T follicular helper cell (primary cell): ENCODE measurements at places on chromosomes 13 and 19.

- no peak for DNase-seq
Observed at GRCh38 chr13:32878163-32878562, 138.1 kb upstream of the KL start.

DNA sequence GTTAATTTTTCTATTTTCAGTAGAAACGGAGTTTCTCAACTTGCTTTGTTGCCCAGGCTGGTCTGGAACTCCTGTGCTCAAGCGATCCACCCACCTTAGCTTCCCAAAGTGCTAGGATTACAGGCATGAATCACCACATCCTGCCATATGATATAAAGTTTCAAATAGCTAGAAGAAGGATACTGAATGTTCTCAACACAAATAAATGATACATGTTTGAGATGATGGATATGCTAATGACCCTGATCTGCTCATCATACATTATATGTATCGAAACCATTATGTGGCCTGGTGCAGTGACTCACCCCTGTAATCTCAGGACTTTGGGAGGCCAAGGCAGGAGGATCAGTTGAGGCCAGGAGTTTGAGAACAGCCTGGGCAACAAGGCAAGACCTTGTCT is 11.5 kb downstream of the CIB3 start:
- no peak for DNase-seq

DNA sequence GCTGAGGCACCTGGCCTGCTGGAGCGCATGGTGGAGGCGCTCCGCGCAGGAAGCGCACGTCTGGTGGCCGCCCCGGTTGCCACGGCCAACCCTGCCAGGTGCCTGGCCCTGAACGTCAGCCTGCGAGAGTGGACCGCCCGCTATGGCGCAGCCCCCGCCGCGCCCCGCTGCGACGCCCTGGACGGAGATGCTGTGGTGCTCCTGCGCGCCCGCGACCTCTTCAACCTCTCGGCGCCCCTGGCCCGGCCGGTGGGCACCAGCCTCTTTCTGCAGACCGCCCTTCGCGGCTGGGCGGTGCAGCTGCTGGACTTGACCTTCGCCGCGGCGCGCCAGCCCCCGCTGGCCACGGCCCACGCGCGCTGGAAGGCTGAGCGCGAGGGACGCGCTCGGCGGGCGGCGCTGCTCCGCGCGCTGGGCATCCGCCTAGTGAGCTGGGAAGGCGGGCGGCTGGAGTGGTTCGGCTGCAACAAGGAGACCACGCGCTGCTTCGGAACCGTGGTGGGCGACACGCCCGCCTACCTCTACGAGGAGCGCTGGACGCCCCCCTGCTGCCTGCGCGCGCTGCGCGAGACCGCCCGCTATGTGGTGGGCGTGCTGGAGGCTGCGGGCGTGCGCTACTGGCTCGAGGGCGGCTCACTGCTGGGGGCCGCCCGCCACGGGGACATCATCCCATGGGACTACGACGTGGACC is 9.7 kb upstream of the STRN4 start:
- no peak for DNase-seq

DNA sequence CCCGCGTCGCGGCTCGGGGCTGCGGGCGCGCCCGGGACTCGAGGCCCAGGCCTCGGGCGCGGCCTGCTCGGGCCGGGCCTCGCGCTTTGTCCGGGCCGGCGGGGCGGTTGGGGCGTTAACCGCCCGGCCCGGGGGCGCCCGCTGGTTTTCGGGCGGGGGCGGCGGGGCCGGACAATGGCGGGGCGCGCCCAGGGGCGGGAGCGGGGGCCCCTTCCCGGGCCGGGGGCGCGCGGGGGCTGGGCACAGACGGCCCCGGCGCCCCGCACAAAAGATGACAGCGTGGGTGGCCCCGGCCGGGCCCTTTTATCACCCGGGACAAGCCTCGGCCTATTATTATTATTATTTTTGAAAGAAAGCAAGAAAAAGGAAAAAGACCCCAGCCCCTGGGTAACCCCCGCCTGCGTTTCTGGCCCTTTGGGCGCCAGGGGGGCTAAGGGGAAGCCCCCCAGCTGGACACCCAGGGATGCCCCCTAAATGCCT is 419 bp downstream of the KDM4B start:
- DNase-seq = no peak

DNA sequence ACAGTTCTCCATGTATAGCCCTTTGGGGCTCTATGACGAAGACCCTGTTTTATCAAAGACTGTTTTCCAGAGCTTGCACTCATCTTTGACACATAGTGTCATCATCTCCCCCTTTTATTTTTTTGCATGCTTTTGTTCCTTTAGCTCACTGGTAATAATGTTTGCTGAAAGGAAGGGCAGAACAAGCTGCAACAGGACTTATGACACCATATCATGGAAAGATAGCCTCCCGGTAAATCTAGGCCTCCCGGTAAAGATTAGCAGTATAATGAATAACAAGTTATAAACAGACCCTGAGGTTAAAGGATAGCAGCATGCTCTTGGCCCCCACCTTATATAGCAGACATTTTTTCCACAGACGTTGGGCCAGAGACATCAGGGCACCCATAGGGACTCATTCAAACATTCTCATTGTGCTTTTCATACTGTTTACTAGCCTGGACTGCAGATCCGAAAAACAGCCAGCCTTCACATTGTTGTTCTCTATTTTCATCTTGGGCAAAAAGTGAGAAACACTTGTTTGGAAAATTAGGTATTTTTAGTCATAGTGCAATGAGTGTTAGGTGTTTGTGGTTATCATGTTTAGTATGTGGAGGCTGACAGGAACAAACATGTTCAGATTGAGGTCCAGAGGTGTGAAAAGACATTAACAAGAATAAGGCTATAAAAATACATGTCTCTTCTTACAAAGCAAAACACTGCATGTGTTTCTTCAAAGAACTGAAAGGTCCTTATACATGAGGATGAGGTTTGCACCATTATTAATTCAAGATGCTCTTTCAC is 136.9 kb upstream of the SPRY2 start:
- DNase-seq = no peak

- no peak for DNase-seq
Observed at GRCh38 chr13:94313321-94313910, 166.1 kb downstream of the DCT start.
